ENCODE measurements at places on chromosomes 11 and 22.

DNA sequence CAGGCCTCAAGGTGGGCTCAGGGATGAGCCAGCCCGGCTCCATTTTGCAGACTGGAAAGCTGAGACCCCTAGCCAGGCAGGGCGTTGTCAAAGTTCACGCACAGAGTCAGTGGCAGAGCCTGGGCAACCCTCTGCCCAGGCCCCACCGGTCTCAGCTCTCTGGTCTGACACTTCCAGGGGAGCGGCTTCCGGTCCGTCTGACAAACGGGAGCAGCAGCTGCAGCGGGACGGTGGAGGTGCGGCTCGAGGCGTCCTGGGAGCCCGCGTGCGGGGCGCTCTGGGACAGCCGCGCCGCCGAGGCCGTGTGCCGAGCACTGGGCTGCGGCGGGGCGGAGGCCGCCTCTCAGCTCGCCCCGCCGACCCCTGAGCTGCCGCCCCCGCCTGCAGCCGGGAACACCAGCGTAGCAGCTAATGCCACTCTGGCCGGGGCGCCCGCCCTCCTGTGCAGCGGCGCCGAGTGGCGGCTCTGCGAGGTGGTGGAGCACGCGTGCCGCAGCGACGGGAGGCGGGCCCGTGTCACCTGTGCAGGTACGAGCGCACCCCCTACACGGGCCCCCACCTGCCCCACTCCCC is 36.0 kb downstream of the CD6 start:
- DNase-seq, result peak; percentile 59

DNA sequence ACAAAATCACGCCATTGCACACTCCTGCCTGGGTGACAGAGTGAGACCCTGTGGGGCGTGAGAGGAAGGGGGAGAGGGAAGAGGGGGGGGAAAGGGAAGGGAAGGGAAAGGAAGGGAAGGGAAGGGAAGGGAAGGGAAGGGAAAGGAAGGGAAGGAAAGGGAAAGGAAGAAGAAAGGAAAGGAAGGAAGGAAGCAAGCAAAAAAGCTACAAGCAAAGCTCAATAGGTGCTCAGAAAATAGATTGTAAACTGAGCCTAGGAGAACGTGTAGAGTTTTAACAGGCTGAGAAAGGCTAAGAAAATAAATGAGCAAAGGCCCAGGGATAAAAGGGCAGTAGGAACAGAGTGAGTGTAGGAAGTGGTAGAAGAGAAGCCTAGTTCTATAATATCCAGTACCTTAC is 30.8 kb upstream of the GDPD4 start:
- DNase-seq, result no peak

- DNase-seq, result no peak
These were observed 19.8 kb downstream of the MCM5 start for GRCh38 chr22:35419756-35420155.

DNA sequence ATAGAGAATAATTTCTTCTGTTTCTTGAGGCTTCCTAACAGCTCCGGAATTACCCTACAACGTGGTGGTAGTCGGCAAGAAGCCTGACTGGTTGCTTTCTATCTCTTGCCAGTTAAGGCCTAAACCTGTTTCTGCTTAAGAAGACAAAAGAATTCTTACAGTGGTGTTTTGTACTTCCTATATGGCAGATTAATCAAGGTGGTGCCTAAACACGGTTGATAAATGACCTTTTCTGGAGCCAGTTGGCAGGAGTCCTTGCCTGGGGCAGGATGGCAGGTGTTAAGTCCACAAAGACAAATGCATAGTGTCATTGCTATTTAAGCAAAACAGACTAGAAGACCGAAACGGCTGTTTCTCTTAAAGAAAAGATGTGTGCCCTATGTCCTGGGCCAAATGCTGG is 9.9 kb downstream of the GVQW3 start:
- no peak for DNase-seq

GRCh38 chr11:111298413-111299100 is at the start of gene POU2AF3:
TSS of gene POU2AF3 (plus strand) at chr11:111298546. CDS start at chr11:111298582, 36 bp downstream.
- no peak for DNase-seq

- no peak for DNase-seq
These were observed 43.5 kb downstream of the GNB1L start for GRCh38 chr22:19811211-19811621.

DNA sequence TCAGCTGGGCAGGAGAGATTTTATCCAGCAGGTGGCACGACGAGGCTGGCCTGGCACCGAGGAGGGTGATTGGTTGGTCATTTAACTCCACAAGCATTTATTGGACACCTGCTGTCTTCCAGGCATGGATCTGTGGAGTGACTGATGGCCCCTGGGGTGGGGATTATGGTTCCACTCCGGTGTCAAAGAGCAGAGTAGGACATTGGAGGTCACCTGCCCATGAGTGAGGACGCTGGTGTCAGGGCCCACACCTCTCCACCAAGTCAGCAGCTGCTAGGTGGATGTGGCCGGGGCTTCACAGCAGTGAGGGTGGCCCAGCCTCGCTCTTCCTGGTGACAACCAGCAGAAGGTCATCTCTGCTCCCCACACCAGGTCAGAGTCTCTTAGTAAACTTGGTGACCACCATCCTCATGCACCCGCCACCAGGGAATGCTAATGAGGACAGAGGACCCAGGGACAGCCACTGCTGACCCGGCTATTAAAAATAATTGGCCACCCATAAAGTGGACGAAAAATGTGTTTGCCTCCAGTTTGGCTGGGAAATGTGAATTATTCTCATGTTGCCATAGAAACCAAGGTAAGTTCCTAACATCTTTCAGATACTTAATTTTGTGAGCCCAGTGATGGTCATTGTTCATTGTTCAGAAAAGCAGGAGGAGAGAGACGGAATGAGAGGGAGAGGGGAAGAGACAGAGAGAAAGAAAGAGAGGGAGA is 428.7 kb downstream of the TBC1D22A start:
- no peak for DNase-seq

- no peak for DNase-seq
These were observed 85.9 kb downstream of the BUD13 start for GRCh38 chr11:116686866-116687265.

DNA sequence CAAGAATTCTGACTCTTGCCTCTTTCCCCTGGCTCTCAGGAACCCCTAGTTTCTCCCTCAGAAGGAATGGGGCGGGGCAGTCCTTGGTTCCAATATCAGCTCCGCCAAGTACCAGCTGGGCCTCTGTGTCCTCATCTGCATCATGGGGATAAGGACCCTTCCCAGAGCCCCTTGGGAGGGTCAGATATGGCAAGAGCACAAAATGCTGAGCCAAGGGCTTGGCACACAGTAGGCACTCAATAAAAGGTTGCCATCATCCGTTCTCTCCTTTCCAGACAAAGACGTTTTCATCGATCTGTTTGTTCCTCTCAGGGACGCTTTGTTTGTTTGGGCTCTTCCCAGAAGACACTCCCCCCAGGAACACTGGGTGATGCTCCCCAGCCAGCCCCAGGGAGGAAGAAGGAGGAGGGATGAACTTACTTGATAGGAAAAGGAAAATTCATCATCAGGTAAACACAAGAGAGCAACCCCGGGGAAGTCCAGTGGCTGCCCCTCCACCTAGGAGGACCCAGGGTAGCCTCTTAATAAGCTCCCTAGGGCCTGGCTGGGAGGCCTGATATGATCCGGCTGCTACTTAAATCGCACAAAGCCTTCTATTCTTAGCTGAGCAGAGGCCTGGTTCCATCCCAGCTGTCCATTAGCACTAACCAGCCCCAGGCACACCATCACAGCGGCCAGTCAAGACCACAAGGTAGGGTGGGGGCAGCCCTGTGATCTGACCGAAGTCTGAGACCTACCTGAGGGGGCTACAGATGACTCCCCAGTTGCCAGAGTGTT is 19.6 kb downstream of the GDPD5 start:
- no peak for DNase-seq

DNA sequence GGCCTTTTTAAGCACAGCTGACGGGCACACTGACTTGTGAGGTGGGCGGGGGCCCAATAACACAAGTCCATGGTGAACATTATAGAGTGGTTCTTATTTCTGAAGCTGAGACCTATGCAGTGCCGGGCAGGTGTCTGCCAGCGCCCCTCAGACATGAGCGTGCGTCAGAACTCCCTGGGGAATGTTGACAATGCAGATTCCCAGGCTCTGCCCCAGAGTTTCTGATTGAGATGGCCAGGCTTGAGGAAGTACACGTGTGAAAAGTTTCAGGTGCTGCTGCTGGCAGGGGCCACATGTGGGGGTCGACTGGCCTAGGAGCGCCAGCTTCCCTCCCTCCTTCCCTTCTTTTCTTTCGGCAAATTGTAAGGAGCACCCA is 46.2 kb downstream of the TPCN2 start:
- DNase-seq, result no peak

- no peak for DNase-seq
These were observed 402.2 kb downstream of the AASDHPPT start for GRCh38 chr11:106479646-106480045.

- peak; percentile 45 for DNase-seq
These were observed 10.5 kb upstream of the C11orf24 start for GRCh38 chr11:68282141-68282860.

DNA sequence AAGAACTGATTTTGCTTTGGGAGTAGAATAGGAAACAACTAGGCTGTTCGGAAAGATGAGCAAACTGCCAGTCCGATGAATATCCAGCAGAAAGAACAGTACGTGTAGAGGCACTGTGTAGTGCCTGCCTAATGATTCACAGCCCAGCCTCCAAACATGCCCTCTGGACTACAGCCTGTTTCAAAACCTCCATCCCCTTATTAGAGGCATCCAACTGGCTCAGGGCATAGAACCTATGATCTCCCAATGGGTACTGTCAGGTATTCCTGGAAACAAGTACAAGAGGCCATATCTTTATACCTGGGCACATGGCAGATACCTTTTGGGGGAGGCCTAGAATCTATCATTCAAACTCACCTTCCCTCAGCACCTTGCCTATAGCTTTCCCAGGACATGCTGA is 4.9 kb downstream of the RRP8 start:
- no peak for DNase-seq
